HTR-8/SVneo (cell line): ENCODE measurements at places on chromosomes 7 and 10.

GRCh38 chr7:101743995-101744360, 73.4 kb upstream of the CUX1 start:
- no peak for DNase-seq

GRCh38 chr7:112400141-112400540, 50.1 kb upstream of the IFRD1 start:
- DNase-seq, result no peak

GRCh38 chr10:68151453-68151852, 42.2 kb downstream of the MYPN start:
- no peak for DNase-seq

DNA sequence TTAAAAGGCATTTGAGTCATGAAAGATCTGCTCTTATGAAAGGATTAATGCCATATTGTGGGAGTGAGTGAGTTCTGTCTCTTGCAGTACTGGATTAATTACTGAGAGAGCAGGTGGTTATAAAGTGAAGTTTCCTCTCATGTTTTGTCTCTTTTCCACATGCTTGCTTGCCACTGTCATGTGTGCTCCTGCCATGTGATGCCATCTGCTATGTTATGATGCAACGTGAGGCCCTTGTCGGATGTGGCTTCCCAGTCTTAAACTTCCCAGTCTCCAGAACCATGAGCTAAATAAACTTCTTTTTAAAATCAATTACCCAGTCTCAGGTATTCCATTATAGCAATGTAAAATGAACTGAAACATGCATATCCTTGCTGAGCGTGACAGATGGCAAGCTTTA, 22.7 kb upstream of the TCTN3 start:
- no peak for DNase-seq

DNA sequence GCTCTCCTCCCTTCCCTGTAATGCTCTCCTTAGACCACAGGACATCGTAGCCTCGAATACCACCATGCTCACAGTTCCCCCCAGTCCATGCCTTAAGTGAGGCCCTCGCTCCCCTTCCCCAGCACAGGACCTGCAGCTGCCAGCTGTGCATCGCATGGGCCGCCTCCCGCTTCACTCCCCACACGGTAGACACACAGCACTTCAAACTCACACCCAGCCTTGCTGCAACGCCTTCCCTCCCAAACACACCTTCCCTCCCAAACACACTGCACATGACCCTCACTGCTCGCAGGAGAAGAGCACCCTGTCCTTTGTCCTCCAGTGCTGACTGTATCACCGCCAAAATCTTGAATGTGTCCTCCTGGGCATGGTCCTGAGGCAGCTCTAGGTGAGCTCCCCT, 42.6 kb downstream of the COBL start:
- no peak for DNase-seq

DNA sequence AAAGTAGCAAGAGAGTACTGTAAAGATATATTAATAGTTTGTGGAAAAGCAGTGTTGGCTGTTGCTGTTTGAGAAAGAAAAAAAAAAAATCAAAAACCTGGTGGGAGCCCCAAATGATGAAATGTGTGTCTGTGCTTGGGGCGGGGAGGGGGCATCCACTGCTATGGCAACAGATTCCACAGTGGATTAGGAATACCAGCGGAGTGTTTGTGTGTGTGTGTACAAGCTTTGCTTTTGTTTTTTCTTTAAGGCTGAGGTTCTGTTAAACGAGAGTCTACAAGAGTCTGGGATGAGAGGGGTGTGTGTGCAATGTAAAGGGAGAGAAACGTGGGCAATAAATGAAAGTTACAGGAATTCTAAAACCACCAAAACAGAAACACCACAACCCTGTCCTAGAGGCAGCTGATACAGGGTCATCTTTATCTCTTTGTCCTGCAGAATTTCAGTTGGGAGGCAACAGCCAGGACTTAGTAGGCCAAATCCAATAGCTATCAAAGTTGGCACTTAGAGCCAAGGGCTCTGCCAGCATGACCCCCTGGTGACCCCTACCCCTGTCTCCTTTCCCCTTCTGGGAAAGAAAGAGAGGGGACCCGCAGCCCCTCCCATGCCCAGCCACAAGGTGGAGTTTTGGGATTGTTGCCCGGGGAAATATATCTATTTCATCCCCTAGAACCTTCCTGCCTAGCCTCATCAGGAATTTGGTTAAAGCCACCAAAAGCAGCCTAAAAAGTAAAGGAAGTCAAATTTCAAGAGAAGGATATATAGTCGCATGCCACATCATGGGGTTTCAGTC, 85.4 kb downstream of the OSBPL3 start:
- DNase-seq, result no peak

- DNase-seq, result no peak
These were observed 190.7 kb upstream of the GPR26 start for GRCh38 chr10:123475466-123475865.

GRCh38 chr10:6542999-6543430, 37.1 kb downstream of the PRKCQ start:
- DNase-seq, result no peak

GRCh38 chr10:70656489-70656888, 15.8 kb upstream of the ADAMTS14 start:
- peak; percentile 80 for DNase-seq

DNA sequence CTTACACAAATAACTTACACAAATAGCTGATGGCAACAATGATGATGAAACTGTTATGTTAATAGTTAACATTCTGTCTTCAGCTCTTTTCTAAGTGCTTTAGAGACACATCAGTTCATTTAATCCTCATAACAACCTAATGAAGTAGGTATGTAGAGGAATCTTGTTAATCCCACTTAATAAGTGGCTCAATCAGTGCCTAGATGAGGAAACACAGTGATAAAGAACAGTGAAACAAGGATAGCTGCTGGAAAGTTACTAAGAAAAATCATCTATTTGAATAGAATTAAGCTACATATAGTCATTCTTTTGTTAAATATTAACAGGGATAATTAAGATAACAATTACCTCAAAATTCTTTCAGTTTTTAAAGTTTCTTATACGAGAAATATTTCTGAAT, 487.6 kb downstream of the ARL4A start:
- no peak for DNase-seq

GRCh38 chr10:14093730-14094484, 236.8 kb downstream of the FRMD4A start:
- peak; percentile 34 for DNase-seq

- DNase-seq, result peak; percentile 10
These were observed at the start of gene ELMO1 for GRCh38 chr7:37448636-37449361. Gene ELMO1, minus strand, starts transcription at chr7:37448864. Its CDS starts 106,174 bp downstream, at chr7:37342690.

DNA sequence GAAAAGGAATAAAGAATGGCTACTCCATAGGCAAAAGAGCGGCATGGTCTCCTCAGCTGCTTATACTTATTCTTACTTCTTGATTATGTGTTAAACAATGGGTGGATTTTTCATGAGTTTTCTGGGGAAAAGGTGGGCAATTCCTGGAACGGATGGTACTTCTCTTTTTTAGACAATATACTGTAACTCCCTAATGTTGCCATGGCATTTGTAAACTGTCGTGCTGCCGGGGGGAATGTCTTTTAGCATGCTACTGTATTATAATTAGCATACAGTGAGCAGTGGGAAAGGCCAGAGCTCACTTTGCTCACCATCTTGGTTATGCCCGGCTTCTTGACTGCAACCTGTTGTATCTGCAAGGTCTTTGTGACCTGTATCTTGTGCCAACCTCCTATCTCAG, 372.1 kb upstream of the AKR1E2 start:
- DNase-seq, result no peak

DNA sequence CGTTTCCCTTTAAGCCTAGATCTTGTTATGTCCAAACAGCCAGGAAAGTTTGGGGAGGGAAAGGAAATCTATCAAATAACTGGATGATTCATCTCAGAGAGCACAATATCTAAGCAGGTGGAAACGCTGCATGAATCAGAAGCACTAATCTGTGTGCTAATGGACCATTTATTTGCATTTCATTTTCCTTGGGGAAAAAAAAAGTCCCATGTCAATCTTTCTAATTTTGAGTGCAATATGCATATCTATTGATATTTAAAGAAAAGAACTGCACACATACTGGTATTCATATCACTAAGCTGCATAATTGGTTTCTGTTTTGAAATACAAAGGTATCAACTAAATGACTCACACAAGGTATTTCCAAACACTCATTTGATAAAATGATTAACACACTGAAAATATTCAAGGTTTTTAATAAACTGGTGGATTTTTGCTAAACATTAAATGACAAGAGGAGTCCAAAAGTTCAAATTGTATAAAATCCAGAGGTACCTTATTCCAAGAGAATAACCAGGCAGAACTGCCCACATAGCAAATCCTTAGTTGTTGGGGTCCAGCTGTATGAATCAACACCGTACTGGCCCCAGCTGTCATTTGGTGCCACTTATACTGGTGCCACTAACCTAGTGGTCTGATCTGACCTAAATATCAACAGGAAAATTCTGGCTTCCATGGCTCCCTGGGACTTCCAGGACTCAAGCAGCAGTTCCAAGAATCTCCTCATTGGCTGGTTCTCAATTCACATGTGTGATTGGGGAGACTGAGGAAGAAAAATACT, 122.2 kb upstream of the SP4 start:
- DNase-seq, result no peak

DNA sequence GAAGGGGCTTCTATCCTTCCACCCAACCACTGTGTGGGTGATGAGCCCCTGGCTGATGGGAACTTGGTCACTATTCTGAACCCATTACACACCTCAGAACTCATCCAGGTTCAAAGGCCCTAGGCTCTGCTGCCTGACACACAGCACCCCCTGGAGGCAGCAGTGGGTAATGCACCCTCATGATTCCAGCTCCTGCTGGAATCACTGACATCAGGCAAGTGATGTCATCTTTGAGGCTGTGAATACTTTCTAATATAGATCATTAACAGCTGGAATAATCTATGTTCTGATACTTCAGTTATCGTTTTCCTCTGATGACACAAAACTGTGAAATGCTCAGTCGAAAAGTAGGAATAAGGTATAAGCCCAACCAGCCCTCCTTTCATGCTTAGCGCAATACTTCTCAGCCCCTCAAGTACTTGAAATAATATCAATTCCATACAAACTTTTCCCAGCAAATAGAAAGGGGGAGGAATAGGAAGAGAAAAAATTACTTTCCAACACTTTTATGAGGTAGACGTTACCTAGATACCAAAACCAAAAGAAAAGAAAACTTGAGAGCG, 7.5 kb upstream of the RBP3 start:
- DNase-seq, result peak; percentile 78

DNA sequence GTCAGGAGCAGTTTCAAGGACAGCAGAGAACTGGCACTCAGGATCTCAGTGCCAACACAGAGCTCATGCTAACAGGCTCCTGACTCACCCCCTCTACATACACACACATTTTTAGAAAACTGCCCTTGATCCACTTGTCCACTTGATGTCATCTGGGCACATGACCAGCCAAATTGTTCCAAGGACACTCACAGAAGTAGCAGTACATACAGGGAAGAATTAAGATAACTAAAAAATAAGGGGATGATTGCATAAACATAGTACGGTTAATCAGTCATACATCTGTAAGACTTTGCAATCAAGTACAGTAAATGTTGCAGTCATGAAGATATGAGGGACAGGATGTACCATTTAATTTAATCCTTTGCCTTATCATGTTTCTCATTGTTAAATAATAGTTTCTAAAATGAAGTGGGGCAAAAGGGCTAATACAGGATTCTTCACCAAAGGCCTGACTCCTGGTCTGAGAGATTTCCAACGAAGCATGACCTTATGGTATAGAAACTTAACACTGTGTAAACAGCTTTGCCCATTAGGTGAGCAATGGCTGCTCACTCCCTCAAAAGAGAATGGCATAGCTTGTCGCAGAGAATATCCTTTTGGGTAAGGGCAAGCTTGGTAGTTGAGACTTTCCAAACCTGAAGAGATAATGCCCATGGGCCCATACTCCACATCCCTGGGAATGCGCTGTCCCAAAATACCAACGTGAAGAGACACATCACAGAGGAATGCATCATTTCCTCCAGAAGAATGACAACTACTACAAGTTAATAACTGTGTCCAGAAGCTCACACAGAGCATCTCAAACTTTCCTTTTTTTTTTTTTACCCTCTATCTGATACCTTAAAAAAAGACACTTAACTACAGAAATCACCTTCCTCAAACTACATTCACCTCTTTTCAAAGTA, 94.1 kb downstream of the ARMH3 start:
- no peak for DNase-seq

GRCh38 chr7:120407010-120407409, 134.0 kb downstream of the KCND2 start:
- no peak for DNase-seq
